ENCODE measurements at places on chromosomes 5 and 9.

DNA sequence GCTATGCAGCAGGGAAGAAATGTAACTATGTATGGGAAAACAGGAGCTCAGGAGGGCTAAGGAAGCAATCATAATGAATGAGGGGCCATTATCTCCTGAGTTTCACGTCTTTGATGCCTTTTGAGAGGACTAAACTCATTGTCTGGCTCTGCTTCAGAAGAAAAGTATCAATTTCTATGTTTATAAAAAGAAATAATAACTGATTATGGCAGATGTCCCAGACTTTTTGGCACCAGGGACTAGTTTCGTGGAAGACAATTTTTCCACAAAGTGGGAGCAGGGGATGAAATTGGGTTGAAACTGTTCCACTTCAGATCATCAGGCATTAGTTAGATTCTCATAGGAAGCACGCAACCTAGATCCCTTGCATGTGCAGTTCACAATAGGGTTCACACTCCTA lies 8.7 kb upstream of the IL7R start:
- DNase-seq = no peak

GRCh38 chr5:140607031-140607430 lies 25.9 kb downstream of the CD14 start:
- no peak for DNase-seq

DNA sequence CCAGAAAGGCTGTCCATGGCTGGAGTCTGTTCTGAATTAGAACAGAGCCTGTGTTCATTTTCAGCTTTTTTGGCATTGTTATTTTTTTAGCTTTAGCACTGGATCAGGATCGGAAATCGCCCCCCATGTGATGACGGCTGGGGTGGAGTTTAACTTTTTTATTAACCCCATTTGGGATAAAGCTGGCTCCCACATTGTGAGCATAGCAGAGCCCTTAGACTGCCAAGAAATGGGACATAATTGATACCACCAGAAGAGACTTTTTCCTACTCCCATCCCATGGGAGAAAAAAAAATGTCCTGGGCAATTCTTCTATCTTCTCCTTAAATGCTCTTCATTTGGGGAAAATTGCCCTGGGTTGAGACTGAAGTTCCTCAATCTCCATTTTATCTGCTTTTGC lies 52.4 kb downstream of the SLIT3 start:
- no peak for DNase-seq

GRCh38 chr5:111422245-111422644 lies 90.1 kb downstream of the STARD4 start:
- no peak for DNase-seq

- no peak for DNase-seq
Observed at GRCh38 chr5:134944630-134945029, 23.1 kb upstream of the CATSPER3 start.

- DNase-seq = no peak
Observed at GRCh38 chr9:16551692-16552091, 318.8 kb downstream of the BNC2 start.

GRCh38 chr5:158224253-158224652 lies 365.3 kb upstream of the CLINT1 start:
- no peak for DNase-seq

GRCh38 chr5:147169901-147170300 lies 64.9 kb upstream of the STK32A start:
- no peak for DNase-seq

DNA sequence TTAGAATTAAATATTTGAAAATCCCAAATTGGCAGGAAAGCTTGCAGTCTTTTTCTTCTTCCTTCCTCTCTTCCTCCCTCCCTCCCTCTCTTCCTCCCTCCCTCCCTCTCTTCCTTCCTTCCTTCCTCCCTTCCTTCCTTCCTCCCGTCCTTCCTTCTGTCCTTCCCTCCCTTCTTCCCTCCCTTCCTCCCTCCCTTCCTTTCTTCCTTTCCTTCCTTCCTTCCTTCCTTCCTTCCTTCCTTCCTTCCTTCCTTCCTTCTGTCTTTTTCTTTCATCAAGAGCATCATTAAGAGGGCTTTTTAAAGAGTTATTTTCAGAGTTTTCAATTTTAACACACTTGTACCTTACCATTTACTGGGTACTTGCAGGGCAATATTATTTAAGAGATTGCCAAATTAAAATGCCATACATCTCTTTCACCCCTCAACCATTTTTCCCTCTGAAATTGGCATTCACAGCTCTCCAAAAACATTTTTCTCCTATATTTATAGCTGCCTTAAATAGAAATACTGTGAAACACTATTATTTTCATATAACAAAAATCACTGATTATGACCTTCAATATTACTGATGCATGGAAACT lies 99.2 kb upstream of the C6 start:
- DNase-seq = no peak

GRCh38 chr9:120353506-120353905 lies 226.5 kb downstream of the CDK5RAP2 start:
- no peak for DNase-seq

- no peak for DNase-seq
Observed at GRCh38 chr9:22528485-22528884, 81.9 kb downstream of the DMRTA1 start.
